ENCODE measurements at places on chromosomes 2 and 18. TPM values are rescaled to one million over a fixed set of nuclear protein-coding genes. Genes with fewer than 3 reads are reported as not detected.

Gene MTERF4
- 25.3 TPM for total RNA-seq

Gene CDH19
- total RNA-seq = 0.25 TPM

Gene KIF3C
- total RNA-seq = 112 TPM

Gene KCNIP3
- total RNA-seq = 3.0 TPM

Gene LRP1B
- 52.1 TPM for total RNA-seq

Gene MAB21L4
- not detected for total RNA-seq

Gene STK39
- 28.3 TPM for total RNA-seq

Gene B3GNT7
- total RNA-seq = 0.98 TPM
